ENCODE measurements at places on chromosomes 7 and 10.

GRCh38 chr10:74282848-74283210 is 131.8 kb downstream of the ADK start:
- DNase-seq: no peak

DNA sequence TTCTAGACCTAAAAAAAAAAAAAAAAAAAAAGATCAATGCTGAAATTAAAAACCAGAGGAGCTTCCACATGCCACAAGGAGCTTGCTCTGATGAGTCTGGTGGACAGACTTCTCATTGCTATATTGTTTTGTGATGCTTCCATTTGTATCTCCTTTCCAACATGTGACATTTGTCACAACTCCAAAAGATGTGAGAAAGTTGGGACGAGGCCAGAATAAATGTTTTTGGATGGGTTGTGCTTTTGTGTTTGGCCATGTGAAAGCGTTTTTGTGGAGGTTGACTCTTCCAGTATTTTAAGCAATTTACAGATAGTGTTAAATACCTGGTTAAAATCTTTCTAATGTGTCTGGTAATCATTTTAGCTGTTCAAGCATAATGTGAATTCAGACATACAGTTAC is 280.1 kb downstream of the SKAP2 start:
- no peak for DNase-seq

DNA sequence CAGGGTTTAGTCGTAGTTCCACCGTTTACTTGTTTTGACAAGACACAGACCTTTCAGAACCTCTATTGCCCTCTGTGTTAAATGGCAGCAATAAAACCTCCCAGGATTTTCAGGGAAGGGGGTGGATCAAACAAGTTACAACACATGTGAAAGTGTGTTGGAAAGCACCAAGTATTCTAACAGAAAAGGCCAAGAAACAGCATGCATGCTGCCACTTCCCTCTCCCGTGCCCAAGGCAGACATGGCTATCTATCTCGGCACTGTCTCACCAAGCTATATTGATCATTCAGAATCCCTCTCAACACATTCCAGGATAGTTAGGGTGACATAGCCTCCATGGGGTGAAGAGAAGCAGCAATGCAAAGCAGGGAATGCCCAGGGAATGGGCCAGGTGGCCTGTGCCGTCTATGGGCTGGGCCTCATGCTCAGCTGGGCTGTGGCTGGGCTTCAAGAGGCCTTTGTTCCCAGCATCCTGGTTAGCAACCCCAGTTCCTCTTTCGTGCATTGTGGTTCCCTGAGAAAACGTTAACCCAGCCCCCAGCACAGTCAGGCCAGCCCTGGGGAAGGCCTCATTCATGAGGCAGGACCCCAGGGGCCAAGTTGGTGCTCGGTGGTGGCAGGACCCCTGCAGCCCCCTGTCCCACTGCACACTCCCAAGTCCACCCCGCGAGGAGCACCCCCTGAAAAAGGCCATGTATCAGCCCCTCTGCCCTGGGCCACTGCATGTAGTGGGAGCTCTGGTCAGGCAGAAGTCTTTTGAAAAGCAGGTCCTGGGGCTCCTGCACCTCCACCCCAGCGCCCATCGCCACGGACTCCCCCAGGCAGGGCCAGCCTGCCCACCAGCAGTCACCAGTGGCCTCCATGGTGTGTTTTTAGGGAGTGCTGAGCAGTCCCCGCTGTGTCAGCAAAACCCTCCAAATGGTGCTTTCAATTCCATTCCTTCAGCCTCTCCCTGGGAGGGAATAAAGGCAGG is 25.5 kb downstream of the VSIR start:
- no peak for DNase-seq

GRCh38 chr10:107075117-107075516 is 89.4 kb downstream of the SORCS1 start:
- no peak for DNase-seq

GRCh38 chr7:40211276-40212003 is 76.6 kb downstream of the SUGCT start:
- no peak for DNase-seq

- no peak for DNase-seq
Measured at GRCh38 chr10:109454691-109455090, 468.6 kb downstream of the XPNPEP1 start.

- DNase-seq: no peak
Measured at GRCh38 chr10:102283488-102283887, 38.2 kb downstream of the GBF1 start.

DNA sequence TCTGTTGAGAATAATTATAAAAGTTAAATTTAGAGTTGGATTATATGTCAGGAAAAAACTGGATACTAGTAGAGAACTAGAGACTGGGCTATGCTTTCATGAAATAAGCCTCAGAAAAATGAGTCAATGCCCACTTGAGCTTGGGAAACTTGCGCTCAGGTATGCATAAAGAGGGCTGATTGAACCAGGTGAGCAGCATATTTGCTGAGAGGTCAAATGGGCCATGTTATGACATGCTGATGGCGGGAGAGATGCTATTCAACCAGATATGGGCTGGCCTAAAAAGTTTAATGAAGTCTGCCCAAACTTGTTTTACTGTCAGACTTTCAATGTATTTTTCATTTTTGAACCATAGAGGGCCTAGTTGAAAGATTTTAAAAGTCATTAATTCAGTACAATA is 837.6 kb upstream of the GHITM start:
- no peak for DNase-seq

DNA sequence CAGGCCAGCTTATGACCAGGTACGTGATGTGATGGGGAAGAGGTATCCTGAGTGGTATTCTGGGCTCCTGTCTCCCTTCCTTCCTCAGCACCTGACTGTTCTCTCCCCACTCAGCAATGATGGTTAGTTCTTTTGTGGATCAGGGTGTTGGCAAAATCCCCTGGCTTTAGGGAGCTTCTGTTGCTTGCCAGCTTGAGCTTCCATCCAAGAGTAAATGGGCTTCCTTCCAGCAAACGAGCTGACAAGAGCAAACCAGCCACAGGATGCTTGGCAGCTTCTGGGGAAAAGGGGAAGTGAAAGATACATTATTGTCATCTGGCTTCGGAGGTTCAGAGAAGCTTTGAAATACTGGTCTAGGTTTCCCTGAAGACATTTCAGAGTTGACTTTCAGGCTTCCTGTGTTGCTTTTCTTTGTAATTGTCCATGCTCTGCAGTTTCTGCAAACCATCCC is 5.2 kb downstream of the DUSP5 start:
- DNase-seq: no peak
